Fibroblast of the aortic adventitia (primary cell): ENCODE measurements at places on chromosomes 12 and 14.
A peak's percentile ranks its signal among the peaks of the same experiment; 100 is the strongest.

GRCh38 chr14:71645656-71646055, 286.6 kb upstream of the RGS6 start:
- peak; percentile 20 for DNase-seq

DNA sequence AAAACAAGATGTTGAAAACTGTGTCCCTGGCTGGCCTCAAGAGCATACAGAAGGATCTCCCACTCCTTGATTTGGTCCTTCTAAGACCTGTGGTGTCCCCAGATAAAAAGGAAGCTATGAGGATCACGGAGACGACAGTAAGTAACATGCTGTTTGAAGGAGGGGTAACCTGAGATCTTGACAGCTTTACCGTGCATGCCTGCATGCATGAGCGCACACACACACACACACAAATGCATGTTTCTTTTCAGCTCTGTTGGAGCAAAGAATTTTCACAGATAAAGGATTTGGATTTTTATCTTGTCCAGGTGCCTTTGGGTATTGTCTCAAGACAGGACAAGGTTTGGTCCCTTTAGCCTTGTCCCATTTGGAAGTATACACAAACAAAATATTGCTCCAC, 411.6 kb upstream of the CCDC196 start:
- no peak for DNase-seq

- DNase-seq = no peak
These were observed 90.2 kb upstream of the USP44 start for GRCh38 chr12:95641299-95641952.

GRCh38 chr12:75641031-75641780, 129.8 kb upstream of the KRR1 start:
- peak; percentile 65 for DNase-seq

- no peak for DNase-seq
These were observed 449.9 kb downstream of the LRIG3 start for GRCh38 chr12:58470266-58471010.

DNA sequence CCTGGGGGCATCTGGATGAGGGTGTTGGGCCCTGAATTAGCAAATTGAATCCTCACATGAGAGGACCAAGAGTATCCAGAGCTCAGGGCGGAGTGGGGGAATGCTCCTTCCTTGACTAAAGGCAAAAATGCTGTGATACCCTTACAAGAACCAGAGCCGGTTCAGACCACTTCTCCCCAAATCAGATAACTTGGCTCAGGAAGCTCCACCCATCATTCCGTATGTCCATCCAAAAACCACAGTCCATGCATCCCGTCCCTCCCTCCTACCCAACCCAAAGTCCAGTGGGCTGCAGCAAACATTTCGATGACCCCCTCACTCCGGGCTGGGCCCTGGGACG, 22.4 kb downstream of the DIO3 start:
- DNase-seq = no peak

DNA sequence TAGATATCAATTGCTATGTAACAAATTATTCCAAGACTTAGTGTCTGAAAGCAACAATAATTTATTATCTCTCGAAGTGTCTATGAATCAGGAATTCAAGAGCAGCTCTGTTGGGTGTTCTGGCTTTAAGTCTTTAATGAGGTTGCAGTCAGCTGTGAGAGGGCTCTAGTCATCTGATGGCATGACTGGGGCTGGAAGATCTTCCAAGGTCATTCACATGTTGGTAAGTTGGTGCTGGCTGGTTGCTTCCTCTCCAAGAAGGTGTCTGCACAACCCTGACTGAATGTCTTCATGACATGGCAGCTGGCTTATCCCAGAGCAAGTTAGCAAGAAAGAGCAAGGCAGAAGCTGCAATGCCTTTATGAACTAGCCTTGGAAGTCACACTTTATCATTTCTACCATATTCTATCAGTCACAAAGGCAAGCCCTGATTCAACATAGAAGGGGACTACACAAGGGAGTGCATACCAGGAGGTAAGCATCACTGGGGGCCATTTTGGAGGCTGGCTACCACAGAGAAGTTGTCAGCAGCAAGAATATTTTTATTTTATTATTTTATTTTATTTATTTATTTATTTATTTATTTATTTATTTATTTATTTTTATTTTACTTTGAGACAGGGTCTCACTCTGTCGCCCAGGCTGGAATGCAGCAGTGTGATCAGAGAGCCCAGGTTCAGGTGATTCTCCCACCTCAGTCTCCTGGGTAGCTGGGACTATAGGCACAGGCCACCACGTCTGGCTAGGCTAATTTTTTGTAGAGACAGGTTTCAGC, 7.6 kb upstream of the SLC38A2 start:
- DNase-seq = peak; percentile 63

DNA sequence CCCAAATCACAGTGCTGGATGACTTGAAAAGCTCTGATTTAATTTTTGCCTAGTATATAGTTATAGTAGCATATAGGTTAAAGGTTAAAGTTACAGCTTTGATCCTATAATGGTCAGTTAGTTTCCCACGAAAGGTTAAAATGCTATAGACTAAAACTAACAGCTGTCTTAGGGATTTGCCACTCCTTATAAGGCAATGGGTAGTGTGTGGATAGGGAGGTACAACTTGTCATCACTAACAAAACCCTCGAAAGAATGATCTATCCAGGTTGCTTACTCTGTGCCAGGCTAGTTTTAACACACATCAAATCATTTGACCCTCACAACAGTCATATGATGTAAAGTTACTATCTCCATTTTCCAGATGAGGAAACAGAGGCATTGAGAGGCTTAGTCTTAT, 11.7 kb downstream of the RCOR1 start:
- no peak for DNase-seq

- peak; percentile 47 for DNase-seq
These were observed 753 bp downstream of the CSRNP2 start for GRCh38 chr12:51082561-51083125.

- DNase-seq = no peak
These were observed 19.5 kb downstream of the LIMA1 start for GRCh38 chr12:50263832-50264231.

DNA sequence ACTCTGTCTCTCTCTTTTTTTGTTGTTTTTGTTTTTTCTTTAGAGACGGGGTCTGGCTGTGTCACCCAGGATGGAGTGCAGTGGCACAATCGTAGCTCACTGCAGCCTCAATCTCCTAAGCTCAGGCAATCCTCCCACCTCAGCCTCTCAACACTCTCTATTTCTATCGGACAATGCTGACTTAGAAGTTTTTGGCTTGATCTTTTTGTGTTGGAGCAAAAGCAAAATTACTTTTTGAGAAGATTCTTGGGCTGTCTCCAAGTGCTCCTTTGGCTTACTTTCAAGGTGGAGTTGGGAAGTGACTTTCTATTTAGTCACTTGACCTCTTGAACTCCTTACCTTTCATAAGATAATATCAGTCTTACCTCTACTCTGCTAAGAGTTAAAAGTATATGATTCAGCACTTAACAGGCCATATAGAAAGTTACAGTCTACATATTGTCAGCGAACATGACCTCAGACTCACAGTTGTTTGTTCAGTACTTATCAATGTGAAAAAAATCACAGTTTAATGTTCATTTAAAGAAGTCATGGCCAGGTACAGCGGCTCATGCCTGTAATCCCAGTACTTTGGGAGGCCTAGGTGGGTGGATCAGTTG, 15.4 kb upstream of the MIA2 start:
- peak; percentile 75 for DNase-seq

GRCh38 chr12:87661786-87662377, 367.3 kb downstream of the C12orf50 start:
- peak; percentile 40 for DNase-seq

GRCh38 chr12:104504146-104504545, 47.4 kb downstream of the CHST11 start:
- no peak for DNase-seq

- no peak for DNase-seq
These were observed 344.0 kb downstream of the PDZRN4 start for GRCh38 chr12:41532072-41532471.

DNA sequence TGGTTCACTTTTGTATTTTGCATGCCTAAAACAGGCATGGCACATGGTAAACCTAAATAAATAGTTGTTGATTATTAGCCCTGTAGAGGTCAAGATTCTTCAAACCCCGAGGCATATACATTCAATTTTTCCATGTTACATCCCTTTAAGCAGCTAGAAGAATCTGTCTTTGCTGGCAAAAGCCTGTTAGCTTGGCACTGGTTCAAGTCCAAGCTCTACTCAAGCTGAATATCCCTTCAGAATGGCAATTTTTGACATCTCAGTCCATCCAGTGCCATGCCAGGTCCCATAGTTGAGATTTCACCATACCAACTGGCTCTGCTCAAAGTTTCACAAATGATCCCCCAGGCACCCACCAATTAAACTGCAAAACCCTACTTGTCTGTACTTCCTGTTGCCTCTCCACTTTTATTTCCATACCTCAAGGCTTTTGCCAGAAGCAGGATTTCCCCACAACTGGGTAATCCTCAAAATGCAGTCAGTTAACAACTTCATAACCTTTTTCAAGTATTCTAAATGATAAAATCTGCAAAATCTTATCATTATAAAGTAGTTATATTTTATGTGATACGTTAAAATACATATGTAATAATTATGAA, 9.0 kb upstream of the DCN start:
- peak; percentile 49 for DNase-seq

- DNase-seq = no peak
These were observed 4.0 kb downstream of the GLT1D1 start for GRCh38 chr12:128857133-128857763.

DNA sequence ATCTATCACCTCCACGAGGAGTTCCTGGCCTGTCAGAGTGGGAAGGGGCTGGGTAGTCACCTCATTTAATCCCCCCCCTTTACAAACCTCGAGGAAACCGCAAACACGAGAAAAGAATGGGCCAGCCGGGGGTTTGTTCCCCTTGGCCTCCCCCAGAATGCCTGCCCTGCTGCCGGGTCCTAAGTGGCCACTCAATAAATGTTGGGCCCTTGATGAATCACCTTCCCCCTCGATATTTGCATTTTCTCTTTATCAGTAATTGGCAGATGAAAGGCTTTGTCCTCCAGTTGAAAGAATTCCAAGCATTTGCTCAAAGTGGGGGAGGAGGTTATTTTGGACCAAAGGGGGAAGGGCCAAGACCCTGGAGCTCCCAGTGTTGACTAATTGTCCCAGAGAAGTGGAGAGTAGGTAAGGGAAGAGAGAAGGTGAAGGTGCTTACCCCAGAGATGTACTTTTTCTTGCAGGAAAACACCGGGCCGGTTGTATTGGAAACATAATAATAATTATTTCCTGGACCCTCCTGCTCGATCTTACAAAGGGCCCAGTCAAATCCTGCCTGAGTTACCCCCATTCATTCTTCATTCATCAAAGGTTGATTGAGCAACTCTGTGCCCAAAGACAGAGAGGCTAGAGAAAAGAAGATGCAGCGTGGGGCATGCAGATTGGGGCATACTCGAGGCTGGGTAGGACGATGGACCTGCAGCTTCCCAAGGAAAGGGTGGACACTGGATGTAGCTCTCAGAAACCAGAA, 1.9 kb upstream of the KDM2B start:
- DNase-seq = peak; percentile 45

GRCh38 chr12:6340745-6341416, 995 bp downstream of the TNFRSF1A start:
- no peak for DNase-seq

- DNase-seq = no peak
These were observed 47.1 kb downstream of the PTPRQ start for GRCh38 chr12:80491166-80491565.

DNA sequence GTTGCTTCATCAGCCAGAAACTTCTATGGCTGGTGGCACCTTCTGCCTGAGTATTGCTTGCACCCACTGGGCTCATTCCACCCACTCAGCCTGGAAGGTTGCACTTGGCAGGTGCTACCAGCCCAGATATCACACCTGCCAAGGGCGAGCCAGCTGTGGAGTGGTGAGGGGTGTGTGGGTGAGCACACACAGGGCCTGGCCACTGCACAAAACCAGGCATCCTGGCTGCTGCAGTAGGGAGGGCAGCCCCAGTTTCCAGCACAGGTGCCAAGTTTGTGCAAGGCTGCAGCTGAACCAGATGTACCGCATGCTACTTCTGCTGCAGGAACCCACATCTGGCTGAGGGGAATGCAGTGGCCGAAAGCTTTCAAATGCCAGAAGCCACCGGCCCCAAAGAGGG, 1147.8 kb downstream of the FSCB start:
- DNase-seq = no peak

GRCh38 chr12:124207049-124207448, 87.8 kb upstream of the RFLNA start:
- no peak for DNase-seq

GRCh38 chr12:71958056-71958455, 19.4 kb downstream of the TPH2 start:
- DNase-seq = peak; percentile 10

DNA sequence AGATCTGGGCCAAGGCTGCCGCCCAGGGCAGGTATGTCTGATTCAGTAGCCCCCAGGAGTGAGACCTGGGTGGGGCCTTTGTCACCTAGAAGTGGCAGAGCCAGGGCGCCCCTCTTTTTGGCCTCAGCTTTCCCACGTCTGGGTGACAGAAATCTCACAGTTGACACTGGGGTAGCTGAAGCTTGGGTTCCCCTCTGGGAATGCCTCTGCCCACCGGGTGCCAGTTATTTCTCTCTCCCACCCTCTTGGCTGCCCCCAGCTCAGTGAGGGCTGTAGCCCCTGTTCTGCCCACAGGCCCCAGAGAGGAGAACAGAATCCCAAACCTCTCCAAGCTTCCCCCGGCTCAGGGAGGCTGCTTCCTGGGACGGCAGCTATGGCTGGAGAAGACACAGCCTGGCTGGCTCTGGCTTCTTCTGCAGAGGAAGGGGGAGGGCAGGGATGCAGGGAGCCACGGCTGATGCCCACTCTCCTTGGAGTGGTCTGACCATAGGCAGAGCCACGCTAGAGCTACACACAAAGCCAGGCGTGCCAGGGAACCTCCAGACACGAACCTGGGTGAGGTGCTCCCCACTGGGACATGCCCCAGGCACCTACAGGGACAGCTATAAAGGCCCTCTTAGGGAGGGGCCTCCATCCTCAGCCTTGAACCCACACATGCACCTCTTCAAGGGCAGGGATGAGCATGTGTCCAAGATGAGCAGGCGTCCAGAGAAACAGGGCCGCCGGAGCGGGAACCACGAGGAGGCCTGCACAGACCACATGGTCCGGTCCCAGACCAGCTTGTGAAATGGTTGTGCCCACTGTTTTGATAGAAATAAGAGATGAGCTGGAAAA, 51.7 kb downstream of the BEGAIN start:
- no peak for DNase-seq

GRCh38 chr12:13666806-13667205, 314.6 kb downstream of the GRIN2B start:
- no peak for DNase-seq

DNA sequence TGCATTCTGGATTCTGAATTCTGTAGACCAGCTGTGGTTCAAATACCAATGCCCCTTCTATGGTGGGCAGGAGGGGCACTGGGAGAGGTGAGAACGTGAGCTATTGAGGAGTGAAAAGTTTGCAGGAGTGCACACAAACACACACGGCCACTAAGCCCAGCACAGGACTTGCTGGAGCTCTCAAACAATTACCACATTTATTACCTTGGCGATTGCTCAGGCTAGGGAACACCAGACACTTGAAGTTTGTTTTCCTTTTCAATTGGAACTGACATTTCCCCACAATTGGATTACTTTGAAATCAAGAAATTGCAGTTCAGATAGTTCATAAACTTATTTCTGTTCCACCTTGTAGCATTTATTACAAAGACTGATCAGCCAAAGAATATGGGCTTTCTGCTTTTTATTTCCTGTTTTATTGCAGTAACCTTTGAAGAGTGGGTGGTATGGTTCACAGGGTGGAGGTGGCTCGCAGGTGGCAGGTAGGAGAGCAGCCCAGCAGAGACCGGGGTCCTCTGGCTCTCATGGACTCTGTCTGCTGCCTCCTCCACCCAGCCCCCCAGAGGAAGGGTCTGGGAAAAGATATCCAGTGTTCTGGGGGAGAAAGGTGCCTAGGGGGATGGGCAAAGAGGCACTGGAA, 429.8 kb upstream of the CCDC196 start:
- DNase-seq = no peak
